ENCODE measurements at places on chromosomes 5 and 9.

GRCh38 chr5:142056816-142057696 lies 44.2 kb upstream of the GNPDA1 start:
- DNase-seq = no peak

GRCh38 chr5:62465985-62466925 lies 53.7 kb downstream of the IPO11 start:
- DNase-seq = no peak

DNA sequence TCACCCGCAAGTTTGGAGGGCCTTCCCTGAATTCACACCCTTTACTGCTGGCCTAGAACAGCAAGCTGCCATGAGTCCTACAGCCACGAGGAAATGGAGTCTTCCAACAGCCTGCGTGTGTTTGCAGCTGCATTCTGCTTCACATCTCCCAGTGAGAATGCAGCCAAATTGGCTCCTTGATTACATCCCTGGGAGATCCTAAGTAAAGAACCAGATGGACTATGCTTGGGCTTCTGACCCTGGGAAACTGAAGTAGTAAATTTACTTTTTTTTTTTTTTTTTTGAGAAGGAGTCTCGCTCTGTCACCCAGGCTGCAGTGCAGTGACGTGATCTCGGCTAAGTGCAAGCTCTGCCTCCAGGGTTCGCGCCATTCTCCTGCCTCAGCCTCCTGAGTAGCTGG lies 617.0 kb upstream of the CDH18 start:
- no peak for DNase-seq

GRCh38 chr5:180340856-180341255 lies 12.3 kb downstream of the GFPT2 start:
- DNase-seq = no peak

GRCh38 chr5:139210585-139210984 lies 12.4 kb upstream of the SIL1 start:
- DNase-seq = no peak

DNA sequence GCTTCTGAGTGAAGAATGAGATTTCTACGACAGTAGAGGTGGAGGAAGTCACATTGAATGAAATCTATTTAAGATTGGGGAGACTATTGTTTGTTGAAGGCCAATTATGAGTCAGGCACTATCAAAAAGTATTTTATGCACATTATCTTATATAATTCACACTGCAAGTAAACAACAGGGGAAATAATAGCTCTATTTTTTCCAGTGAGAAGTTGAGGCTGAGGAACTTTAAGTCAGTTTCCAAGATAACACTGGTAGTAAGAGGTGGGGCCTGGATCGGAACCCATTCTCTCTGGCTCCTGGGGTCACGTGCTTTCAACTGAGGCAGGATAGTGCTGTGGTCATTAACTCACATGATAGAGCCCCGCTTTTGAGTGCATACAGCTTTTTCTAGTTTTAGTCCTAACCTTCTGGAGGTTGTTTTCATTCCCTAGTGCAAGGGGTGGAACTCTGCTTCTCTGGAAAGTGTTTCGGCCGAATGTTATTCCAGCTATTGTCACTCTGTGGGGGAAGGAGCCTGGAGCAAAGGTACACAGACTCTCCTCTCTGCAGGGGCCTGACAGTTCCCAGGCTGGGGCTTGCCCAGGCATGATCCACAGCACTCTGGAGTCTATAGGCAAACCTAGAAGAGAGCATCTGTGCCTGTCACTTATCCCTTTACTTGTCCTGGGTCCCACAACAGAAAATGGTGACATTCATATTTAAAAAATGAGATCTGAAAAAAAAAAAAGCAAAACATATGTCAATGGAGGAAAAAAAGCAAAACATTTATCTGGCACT lies 352.4 kb upstream of the ACTBL2 start:
- DNase-seq = no peak

DNA sequence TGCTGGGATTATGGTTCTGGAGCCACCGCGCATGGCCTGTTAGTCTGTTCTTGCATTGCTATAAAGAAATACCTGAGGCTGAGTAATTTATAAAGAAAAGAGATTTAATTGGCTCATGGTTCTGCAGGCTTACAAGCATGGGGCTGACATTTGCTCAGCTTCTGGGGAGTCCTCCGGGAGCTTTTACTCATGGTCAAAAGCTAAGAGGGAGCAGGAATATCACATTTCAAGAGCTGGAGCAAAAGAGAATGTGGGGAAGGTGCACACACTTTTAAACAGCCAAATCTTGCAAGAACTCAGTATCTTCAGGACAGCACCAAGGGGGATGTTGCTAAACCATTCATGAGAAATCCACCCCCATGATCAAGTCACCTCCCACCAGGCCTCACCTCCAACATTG lies 12.1 kb downstream of the JAK2 start:
- no peak for DNase-seq

- no peak for DNase-seq
These were observed 33.1 kb downstream of the ZNF366 start for GRCh38 chr5:72474046-72474500.

DNA sequence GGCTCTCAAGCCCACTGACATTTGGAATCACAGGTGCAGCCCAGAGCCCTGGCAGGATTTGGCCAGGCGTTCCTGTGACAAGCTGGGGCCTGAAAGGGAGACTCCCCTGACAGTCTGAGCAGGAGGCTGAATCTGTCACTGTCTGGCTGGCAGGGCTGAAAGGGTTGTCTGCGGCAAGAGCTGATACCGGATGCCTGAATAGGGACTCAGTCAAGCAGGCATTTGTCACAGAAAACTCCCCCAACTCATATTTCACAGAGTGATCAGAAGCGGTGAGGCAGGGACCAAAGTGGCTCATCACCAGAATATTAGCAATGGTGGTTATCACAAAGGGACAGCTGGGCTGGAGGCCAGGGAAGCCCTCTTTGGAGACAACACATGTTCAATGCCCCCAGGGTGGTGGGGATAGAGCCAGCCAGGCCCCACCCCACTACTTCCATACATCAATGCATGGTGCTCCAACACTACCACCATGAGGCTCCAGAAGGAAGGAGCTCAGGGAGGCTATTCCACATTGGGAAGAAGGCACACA lies 295.5 kb downstream of the DTWD2 start:
- no peak for DNase-seq

DNA sequence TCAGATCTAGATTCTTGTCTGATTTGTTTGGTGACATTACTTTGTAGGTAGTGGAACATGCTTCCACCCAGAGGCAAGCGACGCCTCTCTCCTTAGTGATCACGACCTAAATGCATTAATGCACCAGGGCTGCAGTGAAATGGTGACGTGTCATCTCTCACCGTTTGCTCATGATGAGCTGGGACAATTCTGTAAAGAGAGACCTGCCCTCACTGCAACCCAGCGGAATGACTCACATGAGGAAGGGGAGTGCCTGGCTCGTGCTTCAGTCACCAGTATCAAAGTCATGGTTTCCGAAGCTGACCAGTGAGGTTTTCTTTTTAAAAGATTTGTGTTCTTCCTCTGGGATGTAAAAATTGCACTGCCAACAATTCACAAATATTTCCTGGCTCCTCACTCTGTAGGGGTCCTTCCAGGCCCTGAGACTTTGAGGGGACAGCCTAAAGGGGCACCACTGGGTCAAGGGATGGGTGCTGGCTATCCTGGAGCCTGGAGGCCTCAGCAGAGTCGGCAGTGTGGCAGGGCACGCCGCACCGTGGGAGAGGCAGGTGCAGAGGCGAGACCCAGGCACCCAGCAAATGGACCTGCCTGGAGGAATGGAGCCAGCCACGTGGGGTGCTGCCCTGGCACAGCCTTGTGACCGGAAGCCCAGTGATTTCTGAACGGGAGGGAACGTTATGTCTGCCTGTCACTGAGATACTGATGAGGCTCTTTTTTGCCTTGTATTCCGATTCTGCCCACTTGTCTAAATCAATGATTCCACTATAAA lies 17.3 kb downstream of the QSOX2 start:
- no peak for DNase-seq

GRCh38 chr9:126862104-126862761 lies 1.8 kb downstream of the ZBTB34 start:
- DNase-seq = peak; percentile 5

GRCh38 chr9:3467593-3468219 lies 58.1 kb downstream of the RFX3 start:
- peak; percentile 75 for DNase-seq

GRCh38 chr9:6829027-6829426 lies 71.3 kb downstream of the KDM4C start:
- DNase-seq = no peak

- DNase-seq = no peak
These were observed 103.1 kb upstream of the CLINT1 start for GRCh38 chr5:157961896-157962590.

GRCh38 chr9:99660191-99660636 lies 161.5 kb upstream of the NR4A3 start:
- DNase-seq = no peak

DNA sequence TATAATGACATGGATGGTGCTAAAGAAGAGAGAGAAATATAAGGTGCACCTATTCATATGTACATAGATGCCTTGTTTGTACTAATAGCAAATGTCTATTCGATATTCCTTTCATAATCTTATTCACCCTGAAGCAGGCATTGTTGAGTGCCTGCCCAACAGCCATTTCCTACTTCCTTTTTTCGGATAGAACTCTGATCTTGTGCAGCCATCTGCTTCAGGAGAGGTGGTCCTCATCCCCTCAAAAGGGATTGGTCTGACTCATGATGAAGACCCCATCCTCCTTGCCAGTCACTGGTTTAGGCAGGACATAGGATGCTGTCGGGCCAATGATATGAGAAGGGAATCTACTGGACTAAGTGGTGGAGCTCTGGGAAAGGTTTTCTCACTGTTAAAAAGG lies 8.4 kb upstream of the RANBP3L start:
- DNase-seq = no peak
